MV-4-11 (cell line): ENCODE measurements at places on chromosomes 2 and 18.
A peak's percentile ranks its signal among the peaks of the same experiment; 100 is the strongest.

DNA sequence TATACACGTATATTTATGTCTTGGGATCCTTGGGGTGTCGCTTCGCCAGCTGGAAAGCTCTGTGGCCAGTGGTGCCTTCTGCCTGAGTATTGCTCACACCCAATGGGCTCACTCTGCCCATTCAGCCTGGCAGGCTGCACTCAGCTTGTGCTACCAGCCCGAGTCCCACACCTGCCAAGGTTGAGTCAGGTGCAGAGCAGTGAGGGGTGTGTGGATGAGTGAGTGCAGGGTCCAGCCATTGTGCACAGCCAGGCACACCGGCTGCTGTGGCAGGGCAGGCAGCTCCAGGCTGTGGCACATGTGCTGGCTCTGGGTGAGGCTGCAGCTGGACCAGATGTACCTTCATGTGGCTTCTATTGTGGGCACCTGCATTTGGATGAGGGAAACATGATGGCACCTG is 496.9 kb upstream of the LINC00305 start:
- DNase-seq: no peak

GRCh38 chr2:47015206-47015605 is 99.6 kb upstream of the MCFD2 start:
- no peak for DNase-seq

DNA sequence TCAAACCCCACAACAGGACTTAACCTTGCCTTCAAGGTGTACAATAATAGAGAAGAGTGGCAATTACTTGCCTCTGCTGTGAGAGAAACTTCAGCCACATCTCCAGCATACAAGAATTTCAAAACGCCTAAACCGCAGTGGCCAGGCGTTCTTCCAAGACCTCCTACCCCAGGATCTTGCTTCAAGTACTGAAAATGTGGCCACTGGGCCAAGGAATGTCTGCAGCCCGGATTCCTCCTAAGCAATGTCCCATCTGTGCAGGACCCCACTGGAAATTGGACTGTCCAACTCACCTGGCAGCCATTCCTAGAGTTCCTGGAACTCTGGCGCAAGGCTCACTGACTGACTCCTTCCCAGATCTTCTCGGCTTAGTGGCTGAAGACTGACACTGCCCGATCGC is 2.8 kb upstream of the CYB5A start:
- no peak for DNase-seq

- DNase-seq: no peak
Observed at GRCh38 chr2:128236491-128237035, 82.1 kb downstream of the HS6ST1 start.

DNA sequence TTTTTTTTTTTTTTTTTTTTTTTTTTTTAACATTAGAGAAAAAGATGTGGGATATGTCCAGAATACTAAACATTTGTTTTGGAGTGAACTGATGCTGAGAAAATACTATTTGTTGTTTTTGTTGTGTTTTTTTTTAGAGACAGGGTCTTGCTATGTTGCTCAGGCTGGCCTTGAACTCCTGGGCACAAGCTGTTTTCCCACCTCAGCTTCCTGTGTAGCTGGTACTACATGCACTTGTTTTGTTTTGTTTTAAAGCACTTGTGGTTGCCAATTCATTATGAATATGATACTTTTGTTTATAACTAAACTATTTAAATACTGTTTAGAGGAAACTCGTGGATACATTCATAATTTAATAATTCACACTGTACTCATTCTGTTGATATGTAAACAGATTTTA is 33.4 kb upstream of the DYSF start:
- no peak for DNase-seq

GRCh38 chr2:173860082-173860481 is 105.1 kb downstream of the SP3 start:
- DNase-seq: peak; percentile 75

GRCh38 chr2:309148-309953 is 21.5 kb upstream of the ALKAL2 start:
- no peak for DNase-seq

- DNase-seq: no peak
Observed at GRCh38 chr2:216024779-216025336, 11.5 kb upstream of the MREG start.

DNA sequence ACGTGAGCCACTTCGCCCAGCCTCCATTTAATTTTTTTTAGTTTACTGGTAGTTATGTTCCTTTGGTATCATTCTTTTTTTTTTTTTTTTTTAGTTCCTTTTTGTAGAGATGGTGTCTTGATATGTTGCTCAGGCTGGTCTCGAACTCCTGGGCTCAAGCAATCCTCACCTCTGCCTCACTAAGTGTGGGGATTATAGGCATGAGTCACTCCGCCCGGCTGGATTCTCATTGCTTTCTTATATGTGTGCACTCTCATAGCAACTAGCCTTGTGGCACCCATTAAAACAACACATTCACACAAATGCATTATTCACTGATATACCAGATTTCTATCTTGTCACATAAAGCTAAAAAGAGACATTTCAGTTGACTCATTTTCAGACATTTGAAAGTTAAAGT is 4.2 kb downstream of the TTC27 start:
- peak; percentile 33 for DNase-seq

DNA sequence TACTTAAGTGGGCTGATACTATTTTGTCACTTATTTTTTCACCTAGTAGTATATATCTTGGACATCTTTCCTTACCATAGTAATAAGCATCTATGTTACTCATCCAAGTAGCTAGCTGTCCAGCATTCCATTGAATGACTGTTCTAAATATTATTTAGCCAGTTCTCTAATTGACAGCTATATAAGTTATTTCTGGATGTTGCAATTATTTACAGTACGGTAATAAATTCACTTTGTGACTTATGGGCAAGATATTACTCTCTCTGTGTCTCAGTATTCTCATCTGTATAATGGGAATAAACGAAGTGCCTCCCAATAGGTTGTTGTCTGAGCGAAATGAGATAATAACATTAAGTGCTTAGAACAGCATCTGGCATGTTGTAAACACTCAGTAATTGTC is 46.6 kb upstream of the AGAP1 start:
- no peak for DNase-seq

DNA sequence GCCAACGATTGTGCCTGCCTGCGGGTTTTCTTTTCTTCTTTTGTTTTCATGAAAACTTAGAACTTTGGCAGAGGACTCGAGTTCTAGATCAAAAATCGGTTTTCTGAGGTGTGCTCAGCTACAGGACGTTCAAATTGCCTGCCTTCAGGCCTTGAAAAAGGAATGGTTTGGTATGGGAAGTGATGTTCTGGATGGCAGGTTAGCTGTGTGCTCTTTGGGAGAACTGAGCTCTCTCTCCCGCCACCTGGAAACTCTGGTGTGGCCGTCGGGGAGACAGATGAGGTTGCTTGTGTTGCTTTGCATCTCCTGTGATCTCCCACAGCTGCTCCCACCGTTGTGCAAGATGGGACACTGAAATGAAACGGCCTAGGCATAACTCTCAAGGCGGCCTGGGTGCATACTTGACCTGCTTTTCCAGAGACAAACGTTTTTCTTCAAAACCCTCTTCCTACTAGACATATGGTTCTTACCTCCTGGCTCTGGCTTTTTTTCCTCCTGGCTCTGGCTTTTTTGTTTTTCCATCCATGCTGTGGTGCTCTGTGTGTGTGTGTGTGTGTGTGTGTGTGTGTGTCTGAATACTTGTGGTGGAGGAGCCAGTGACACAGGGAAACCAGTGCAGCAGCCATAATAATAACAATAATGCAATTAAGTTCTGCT is 2.0 kb downstream of the FMNL2 start:
- DNase-seq: no peak

DNA sequence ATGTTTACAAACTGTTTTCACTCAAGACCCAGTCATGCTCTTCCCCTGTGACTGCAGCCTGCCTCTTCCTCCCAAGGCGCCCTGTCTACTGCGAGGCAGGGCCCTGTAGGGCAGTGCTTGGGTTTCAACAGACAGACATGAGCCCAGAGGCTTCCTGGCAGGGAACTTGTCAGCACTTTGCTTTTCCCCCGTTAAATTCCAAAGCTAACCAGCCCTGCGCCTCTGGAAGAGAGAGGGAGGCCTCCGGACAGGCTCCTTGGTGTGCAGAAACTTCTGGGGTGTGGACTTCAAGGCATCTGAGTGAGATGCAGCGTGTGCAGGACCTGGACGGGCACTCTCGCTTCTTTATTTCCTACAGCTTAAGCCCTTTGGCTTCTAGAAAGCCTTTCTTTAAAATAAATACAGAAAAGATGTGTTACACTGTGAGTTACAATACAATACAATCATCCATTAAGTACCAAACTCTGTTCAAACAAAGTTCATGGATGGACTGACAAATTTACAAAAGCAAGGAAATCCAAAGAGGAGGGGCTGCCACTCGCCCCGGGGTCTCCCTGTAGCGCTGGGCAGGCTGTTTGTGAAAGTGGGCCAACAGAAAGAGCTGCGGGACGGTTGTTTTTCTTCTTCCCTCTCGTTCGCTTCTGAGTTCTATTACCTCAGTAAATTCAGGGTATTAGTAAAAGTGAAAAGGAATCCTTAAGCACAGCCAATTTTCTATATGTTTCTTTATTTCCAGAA is 8.8 kb upstream of the ZNF516 start:
- DNase-seq: peak; percentile 33

GRCh38 chr18:5103286-5103685 is 93.8 kb downstream of the AKAIN1 start:
- no peak for DNase-seq

GRCh38 chr2:35391736-35392442 is 963.7 kb upstream of the CRIM1 start:
- no peak for DNase-seq

GRCh38 chr2:213751446-213751845 is 467.2 kb downstream of the SPAG16 start:
- no peak for DNase-seq

- peak; percentile 28 for DNase-seq
Observed at GRCh38 chr2:233857511-233858141, 3.3 kb upstream of the HJURP start.

GRCh38 chr2:217614498-217614897 is 388.3 kb downstream of the TNS1 start:
- peak; percentile 31 for DNase-seq

- peak; percentile 40 for DNase-seq
Observed at GRCh38 chr2:111121028-111121827, 514 bp downstream of the BCL2L11 start.

DNA sequence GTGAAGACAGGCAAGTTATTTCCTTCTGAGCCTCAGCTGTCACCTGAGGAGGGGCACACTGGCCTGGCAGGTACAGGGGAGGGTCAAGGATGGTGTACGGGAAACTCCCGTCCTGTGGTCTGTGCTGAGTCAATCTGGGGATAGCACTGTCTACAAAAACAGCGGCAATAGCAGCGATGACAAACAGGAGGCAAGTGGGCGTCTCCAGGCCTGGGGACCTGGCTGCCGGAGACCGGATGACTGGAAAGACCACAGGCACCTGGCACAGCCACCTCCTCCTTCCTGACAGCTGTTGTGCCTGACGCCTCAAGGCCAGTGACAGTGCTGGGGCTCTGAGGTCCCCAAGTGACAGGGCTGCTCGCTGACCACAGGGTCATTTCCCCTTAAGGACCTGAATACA is 202.1 kb upstream of the HS6ST1 start:
- no peak for DNase-seq

GRCh38 chr2:200403814-200404213 is 97.3 kb downstream of the SPATS2L start:
- peak; percentile 91 for DNase-seq

DNA sequence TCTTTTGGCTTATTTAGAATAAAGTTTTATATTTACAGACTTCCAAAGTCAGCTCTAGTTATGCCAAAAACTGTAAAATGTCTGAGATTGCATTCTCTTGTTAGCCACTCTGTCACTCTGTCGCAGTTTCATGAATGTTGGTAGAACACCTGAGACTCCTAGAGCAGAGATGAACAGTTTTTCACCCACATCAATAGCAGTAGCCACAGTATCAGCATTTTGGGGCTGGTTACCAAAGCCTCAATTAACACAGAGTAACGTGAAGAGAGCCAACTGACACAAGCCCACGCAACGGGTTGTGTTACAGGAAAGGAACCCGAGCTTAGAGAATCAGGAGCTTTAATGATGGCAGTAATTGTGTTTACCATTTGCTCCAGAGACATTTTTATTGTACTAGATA is 443.0 kb upstream of the SLC39A10 start:
- no peak for DNase-seq

DNA sequence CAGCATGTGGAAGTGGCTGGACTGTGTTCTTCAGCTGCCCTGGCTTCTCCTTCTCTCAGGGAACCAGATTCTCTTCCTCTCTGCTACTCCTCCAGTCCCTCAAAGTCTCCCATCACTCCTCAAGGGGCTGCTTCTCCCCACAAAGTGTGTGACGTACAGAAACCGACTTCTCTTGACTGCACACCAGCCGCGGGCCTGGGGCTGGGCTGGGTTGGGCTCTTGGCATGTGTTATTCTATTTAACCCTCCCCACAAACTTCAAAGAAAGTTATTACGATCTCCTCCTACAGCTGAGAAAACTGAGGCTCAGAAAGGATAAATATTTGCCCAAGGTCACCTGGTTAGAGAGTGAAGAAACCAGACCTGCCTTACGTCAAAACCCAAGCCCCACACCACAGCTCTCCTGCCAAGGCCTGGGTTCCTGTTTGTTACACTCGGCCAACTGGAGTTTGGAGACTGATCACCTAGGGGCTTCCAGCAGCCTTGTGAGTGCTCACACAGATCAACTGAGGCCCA is 269.0 kb downstream of the TFCP2L1 start:
- no peak for DNase-seq

GRCh38 chr2:239629926-239630617 is 229.3 kb upstream of the HDAC4 start:
- DNase-seq: no peak

DNA sequence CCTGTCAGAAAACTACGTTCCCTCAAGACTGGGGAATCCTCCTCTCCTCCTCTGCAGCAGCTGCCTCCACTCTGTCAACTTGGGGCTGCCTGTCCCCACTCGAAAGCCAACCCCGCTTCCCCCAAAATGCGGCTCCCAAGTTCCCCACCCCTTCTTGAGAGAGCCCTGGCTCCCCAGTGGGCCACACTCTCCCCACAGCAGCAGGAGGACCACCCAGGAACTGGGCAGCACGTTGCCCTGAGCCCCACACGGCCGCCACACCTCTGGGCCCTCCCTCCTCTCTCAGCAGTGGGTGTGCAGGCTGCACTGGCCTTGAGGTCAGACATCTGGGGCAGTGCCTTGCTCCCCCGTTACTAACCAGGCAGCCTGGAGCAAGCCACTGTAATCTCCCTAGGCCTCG is 9.6 kb upstream of the TEX51 start:
- no peak for DNase-seq

GRCh38 chr2:161136696-161137324 is 23.4 kb upstream of the TANK start:
- peak; percentile 86 for DNase-seq

DNA sequence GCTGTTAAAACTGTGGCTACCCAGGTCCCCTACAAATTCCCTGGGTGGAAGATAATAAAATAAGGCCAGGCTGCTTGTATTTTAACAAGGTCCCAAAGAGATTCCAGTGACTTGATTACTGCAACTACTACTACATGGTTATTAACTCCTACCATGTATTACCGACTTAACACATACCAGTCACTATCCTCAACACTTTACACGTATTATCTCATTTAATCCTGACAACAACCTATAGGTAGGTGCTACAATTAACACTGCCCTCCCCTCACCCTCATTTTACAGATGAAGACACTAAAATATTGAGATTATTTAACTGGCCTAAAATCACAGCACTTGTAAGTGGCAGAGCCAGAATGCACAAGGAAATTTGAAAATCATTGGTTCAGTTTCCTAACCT is 5.4 kb downstream of the CLASP1 start:
- DNase-seq: no peak
